ENCODE measurements at places on chromosomes 5 and 9.

- DNase-seq = no peak
Observed at GRCh38 chr9:72875221-72875620, 77.6 kb downstream of the ALDH1A1 start.

DNA sequence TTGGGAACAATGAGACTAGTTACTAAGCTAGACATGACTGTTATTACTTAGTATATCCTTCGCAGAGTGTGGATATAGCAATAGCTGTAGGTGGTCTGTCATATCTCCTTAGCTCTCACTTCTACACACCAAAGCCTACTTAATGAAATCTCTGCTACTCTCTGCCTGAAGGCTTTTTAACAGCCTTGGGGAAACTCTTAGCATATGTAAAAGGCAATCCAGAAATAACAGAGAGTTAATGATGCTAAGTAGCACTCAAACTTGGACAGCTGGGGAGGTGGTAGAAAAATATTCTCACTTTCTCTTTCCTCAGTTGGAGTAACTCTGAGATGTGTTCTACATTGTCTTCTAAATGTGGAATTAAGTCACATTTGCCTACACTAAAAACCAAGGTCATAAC lies 30.2 kb upstream of the C6 start:
- no peak for DNase-seq

DNA sequence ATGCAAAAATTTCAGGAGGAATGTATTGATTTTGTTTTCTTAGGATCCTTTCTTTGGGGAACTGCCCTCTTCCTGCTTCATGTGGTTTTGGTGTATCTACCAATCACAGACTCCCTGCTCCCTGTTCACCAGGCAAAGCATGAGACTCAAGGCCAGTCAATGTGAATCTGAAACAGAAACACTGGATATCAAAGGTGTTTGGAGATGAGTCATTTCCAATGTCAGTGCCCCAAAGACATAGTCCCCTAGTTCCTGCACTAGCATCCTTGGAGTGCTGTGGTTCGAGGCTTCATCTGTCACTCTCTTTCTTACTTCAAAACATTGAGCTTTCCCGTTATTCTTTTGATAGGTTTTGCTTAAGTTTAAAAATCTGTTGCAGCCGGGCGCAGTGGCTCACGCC lies 8.1 kb downstream of the PPP3R2 start:
- no peak for DNase-seq

DNA sequence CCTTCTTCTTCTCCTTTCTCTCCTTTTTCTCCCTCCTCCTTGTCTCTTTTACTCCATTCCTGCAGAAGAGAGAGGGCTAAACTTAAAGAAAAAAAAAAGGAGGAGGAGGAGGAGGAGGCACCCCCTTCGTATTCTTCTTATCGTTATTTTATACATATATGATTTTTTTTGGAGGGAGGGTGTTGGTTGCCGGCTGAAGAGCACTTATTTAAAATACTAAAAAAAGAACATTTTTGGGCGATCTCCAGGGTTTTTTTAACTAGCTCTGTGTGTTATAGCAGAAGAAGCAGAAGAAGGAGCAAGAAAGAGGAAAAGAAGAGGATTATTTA lies 381 bp downstream of the NR2F1 start:
- DNase-seq = no peak

- no peak for DNase-seq
Observed at GRCh38 chr9:125687163-125687863, 19.7 kb downstream of the MAPKAP1 start.

- no peak for DNase-seq
Observed at GRCh38 chr9:136607334-136607919, 55.3 kb upstream of the EGFL7 start.

DNA sequence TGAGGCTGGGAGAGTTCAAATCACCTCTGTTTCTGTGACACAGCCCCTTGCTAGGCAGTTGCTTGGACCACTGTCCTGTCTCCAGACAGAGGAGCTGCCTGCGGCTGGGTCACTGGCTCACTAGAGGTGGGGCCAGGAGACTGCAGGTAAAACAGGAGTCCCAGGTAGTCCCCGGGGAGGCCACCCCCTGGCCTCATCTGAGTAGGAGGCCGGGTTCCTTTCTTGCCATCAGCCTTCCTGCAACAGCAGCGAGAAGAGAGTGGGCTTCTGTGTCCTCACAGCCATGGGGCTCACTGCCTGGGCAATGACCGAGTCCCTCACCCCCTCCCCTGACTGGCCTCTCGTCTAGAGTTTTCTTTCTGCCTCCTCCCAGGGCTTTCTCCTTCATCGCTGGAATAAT lies 197.5 kb downstream of the CDK5RAP2 start:
- no peak for DNase-seq

DNA sequence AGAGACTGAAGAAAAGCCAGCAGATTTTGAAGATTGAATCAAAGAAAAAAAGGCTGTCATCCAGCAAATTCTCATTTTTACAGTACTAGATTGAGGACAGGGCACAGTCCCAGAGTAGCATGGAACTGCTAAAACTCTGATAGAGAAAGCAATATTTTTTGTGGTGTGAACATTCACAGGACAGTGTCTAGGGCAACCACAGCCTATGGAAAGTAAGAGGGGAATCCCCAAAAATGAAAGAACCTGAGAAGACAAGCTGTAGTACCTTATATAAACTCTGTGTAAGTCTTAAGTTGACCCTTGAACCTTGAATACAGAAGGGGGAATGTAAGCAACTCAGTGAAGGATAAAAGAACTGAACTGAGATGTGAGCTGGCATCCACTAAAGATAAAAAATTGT lies 540.3 kb downstream of the HINT1 start:
- no peak for DNase-seq

- no peak for DNase-seq
Observed at GRCh38 chr9:104745852-104746251, 1.6 kb upstream of the NIPSNAP3A start.

GRCh38 chr9:72371151-72371550 lies 6.1 kb upstream of the ZFAND5 start:
- DNase-seq = no peak

DNA sequence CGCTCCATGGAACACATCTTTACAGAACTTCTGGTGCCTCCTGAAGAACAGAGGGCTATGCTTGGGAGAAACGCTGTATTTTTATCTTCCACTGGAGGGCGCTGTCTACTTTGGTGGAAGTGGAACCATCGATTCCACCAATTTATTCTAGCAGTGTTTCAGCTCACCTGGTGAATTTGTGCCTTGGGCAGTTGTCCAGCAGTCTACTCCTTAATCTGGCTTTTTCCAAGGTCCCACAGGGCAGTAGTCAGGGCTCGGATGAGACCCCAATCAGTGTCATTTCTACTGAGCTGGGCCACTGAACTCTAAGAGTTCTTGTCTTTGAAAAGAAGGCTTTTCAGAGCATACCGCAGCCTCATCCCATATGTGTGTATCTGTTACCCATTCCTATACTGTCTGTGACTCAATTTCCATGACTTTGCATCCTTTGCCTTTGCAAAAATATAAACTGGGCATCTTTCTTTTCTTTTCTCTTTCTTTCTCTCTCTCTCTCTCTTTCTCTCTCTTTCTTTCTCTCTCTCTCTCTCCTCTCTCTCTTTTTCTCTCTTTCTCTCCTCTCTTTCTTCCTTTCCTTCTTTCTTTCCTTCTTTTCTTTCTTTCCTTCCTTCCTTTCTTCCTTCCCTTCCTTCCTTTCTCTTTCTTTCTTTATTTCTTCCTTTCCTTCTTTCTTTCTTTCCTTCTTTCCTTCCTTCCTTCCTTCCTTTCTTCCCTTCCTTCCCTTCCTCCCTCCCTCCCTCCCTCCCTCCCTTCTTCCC lies 138.4 kb upstream of the ZNF618 start:
- no peak for DNase-seq

DNA sequence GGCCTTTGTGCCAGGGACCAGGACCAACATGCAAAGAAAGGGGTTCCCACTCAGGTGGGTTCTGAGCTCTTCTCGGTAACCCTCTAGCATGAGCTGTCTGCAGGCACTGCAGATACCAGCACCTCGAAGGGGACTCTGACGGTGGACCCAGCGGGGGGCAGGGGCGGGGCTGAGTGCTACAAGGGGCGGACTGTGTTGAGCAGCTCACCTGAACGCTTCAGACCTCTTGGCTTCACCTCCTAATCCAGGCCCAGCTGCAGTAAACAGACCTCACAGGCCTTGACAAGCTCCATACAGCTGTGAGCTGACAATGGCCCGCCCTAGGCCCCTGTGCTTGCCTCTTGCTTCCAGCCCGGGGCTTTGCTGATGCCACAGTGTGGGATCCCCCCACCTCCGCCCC lies 48.4 kb downstream of the C9orf50 start:
- DNase-seq = no peak

Measured in activated CD8-positive, alpha-beta memory T cell treated with anti-CD3 and anti-CD28 coated beads for 4 hours (primary cell).